ENCODE measurements at places on chromosomes 11 and 22.
A peak's percentile ranks its signal among the peaks of the same experiment; 100 is the strongest.

- no peak for DNase-seq
These were observed 134.3 kb downstream of the MN1 start for GRCh38 chr22:27667121-27667843.

GRCh38 chr11:66492161-66492865 lies 12.1 kb downstream of the DPP3 start:
- no peak for DNase-seq

- DNase-seq, result peak; percentile 82
These were observed 473 bp downstream of the FNBP4 start for GRCh38 chr11:47766509-47767227.

DNA sequence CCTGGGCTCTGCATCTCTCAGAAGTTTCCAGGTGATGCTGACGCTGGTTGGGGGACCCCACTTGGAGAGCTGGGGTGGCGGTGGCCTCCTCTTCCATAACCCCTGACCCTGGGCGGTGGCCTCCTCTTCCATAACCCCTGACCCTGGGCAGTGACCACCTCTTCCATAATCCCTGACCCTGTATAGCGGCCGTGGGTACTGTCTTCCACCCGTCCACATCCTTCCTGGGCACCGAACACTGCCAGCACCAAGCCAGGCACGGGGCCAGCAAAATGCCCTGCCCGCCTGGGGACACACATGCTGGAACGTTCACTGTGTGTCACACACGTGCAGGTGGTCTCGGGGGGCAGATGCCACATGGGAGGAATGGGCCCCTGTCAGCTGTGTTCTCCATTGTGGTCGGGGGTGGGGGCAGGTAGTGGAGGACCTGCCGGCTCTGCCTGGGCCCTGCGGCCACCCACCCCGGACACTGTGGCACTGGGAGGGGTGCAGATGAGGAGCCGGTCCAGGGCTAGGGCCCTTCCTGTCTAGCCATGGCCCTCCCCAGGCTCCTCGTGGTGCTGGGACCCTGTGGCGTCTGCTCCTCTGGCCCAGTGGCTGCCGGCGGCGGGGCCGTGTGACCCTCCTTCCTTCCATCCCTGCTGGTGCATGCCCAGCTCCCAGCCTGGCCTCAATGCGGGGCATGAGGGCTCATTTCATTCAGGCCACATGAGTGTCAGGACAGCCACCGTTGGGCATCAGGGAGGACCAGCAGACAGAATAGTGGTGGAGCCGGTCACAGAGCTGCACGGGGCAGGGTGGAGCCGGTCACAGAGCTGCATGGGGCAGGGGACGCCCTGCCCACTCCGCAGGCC lies 10.8 kb downstream of the BRSK2 start:
- DNase-seq, result no peak

DNA sequence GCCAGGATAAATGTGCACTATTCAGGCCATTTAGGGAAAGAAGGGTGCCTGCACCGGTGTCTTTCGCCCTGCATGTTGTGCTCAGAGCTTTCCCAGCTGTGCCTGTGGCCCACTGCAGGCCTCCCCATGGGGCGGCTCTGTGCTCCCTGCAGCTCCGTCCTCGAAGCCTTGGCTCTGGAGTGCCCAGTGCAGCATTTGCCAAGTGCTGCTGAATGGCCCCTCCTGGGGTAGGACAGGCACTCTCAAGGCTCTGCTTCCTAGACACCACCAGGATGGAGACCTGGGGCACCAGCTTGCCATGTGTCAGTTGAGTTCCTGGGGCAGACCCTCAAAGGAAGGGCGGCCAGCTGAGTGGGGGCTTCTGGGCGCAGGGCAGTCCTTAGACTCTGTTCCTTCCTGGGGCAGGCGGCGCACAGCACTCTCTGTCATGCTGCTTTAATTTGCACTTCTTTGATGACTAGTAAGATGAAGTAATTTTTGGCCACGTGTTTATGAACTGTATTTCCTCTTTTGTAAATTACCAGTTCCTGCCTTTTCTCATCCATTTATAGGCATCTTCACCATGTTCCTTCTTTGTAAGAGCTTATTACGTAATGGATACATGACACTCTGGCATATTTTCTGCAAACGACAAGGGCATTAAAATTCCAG lies 32.1 kb upstream of the GNB1L start:
- DNase-seq, result peak; percentile 47

DNA sequence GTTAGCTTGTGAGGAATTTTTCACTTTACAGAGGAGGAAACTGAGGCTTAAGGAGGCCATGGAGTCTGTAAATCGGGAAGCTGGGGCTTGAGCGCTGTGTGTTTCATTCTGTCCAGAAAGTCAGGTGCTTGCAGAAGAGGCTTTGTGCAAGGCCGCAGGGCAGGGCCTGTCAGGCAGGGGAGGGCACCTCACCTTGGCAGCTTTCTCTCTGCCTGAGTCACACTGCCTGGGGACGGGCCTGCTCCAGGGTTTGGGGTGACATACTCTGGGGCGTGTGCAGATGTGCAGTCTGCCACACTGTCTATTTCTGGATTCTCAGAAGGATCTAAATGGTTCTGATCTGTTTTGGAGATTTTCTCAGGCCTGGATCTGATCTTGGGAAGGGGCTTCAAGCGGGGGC lies 8.4 kb downstream of the INCENP start:
- no peak for DNase-seq

DNA sequence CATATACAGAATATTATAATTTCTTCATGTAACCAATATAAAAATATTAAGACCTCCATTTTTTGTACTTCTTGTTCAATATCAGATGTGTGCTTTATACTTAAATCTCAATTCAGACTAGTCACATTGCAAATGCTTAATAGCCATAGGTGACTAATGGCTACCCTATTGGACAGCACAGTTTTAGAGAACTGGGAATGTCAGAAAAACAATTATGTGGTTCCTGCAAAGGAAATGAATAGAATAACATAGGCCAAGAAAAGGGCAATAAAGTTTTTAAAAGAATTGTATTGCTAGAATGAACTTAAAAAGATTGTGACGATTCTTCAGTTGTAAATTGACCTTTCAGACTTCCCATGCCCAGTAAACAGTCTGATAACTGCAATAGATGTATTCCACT lies 843.0 kb downstream of the METTL15 start:
- DNase-seq, result no peak

DNA sequence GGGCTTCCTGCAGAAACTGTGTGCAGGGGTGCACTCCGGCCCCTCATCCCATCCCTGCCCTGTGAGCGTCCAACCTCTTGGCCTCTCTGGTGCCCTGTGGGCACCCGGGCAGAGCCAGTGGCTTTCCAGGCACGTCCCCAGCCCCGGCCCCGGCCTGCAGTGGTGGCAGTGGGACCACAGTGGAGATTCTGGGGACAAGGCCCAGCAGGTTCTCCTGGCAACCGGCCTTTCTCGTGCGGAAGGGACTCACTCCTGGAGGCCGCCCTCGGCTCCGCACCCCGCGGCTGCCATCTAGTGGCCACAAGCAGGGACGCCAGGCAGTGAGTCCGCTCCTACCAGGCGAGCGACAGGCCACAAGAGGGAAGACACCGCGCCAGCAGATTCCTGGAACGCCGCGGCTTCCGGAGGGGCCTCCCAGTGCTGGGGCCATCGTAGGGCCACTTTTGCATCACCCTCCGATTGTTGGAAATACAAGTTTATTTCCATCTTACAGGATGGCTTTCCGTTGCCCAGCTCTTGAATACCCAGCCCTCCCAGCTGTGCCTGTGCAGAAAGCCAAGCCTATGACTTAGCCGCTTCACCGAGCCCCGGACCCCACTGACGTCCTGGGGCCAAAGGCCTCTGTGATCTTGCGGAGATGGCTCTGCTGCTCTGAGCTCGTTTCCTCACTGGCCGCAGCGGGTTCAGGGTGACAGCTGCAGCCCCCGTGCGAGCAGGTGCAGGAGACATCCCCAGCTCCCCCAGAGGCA lies 357.3 kb downstream of the CTTN start:
- peak; percentile 61 for DNase-seq

DNA sequence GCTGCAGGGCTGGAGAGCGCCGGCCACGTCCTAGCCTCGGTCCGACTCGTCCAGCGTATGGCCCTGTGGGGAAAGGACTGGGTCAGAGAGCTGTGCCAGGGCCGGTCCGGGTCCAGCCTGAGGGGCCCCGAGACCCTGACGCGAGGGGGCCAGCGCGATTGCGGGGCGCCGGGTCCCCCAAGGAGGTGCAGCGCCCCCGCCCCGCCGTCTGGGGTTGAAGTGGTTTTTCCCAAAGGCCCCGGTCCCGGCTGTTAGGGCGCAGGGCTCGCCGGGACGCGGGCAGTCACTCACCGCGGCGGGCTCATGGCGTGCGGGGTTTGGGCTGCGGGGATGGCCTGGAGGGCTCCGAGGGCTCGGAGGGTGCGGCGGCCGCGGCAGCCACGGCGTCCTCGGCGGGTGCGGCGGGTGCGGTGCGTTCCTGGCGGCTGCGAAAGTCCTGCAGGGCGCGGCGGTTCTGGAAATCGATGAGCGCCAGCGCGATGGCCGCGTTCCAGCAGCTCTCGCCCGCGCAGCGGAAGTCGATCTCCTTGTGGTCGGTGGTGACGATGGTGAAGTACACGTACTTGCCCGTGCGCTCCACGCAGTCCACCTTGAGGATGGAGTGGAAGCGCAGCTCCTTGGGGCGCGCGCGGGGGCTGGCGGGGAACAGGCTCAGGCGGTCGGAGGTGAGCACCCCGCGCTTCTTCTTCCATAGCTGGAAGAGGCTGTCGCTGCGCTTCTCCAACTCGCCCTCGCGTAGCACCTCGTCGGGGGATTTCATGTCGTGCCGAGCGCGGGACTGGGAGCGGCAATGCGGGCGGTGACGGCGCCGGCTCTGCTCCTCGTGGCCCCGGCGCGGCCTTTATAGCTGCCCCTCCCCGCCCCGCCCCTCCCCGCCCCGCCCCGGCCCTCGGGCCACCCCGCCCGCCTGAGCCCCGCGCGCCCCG lies at the start of gene PHLDA2:
TSS of gene PHLDA2 (minus strand) at position 816 of the 926 bp plus-strand sequence. CDS start at position 760, 56 bp downstream.
- peak; percentile 58 for DNase-seq

DNA sequence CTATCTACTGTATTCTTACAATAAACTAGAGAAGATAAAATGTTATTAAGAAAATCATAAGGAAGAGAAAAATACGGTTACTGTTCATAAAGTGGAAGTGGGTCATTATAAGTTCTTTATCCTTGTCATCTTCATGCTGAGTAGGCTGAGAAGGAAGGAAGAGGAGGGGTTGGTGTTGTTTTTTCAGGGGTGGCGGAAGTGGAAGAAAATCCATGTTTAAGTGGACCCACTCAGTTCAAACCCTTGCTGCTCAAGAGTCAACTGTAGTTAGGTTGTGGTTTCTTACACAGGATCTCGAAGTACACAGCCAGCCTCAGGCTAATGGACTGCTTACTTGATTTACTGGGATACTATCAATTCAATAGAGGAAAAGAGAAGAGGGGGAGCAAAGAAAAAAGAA lies 63.1 kb downstream of the PIWIL4 start:
- no peak for DNase-seq

- no peak for DNase-seq
These were observed 18.6 kb upstream of the AIFM3 start for GRCh38 chr22:20948450-20948849.

- DNase-seq, result no peak
These were observed 374.1 kb downstream of the TENM4 start for GRCh38 chr11:79066456-79067351.

DNA sequence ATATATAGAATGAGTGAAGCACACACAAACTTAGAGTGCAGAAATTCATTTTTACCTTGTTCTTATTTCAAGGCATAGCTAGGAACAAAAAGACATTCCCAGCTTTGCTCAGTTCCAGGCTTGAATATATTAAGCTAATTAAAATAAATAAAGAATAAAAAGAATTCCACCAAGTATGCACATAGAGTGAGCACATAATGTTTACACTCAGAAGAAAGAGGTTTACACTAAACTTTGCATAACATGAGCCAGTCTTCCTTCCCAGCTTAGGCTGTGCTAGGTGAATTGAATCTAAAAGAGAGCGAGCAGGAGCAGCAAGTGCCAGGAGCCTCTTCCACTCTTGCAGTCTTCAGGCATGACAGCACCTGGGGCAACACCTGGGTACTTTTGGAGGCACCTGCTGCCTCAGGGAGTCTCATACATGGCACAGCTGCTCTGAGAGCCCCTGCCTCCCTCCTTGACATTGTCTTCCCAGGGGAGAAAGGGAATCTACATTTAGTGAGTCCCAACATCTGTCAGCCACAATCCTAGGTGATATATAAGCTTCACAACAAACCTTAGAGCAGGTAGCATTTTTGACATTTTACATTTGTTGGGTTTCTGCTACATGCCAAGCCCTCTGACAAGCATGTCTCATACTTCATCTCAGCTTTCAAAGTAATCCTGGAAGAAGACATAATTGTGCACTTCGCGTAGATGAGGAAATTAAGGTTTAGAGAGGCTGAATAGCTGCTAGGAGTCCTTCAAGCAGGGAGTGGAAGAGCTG lies 732.7 kb upstream of the TENM4 start:
- no peak for DNase-seq

- DNase-seq, result no peak
These were observed 3.1 kb downstream of the PAX6 start for GRCh38 chr11:31807799-31808667.

DNA sequence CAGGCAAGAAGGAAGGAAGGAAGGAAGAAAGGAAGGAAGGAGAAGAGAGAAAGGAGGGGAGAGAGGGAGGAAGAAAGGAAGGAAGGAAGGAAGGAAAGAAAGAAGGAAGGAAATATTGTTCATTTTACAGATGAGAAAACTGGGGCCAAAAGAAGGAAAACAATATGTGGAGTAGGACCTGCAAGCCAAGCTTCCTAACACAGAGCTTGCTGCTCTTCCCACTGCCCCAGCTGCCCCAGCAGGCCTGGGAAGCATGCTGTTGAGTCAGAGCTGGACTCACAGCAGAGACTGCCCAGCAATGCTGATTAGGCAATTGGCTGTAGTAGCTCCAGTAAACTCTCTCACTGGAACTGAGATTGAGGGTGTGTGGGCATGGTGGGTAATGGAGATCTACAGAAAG lies 42.6 kb upstream of the SMCO4 start:
- DNase-seq, result no peak

GRCh38 chr11:119356349-119357031 lies 10.0 kb upstream of the MFRP start:
- DNase-seq, result peak; percentile 78

GRCh38 chr22:34019190-34019845 lies 99.0 kb upstream of the LARGE1 start:
- no peak for DNase-seq

All from activated naive CD4-positive, alpha-beta T cell treated with anti-CD3 and anti-CD28 coated beads, Interleukin-2, amount 50 U/mL, for 16 hours (primary cell).